ENCODE measurements at places on chromosomes 2 and 18.

- no peak for DNase-seq
Observed at GRCh38 chr18:56221195-56222065, 417.0 kb downstream of the TXNL1 start.

GRCh38 chr2:48424356-48424755 is 105.6 kb upstream of the STON1 start:
- no peak for DNase-seq

- no peak for DNase-seq
Observed at GRCh38 chr2:147008481-147008880, 836.3 kb upstream of the ACVR2A start.

DNA sequence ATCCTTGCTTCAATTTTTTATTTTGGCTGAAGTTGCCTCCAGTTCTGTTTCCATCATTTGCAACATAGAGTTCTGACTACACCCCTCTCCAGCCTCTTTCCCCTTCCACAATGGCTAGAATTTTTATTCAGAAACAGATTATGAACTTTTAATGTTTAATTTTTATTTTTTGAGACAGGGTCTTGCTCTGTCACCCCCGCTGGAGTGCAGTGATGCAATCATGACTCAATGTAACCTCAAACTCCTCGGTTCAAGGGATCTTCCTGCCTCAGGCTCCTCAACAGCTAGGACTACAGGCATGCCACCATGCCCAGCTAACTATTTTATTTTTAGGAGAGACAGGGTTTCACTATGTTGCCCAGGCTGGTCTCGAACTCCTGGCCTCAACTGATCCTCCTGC is 2.8 kb downstream of the NTSR2 start:
- DNase-seq = no peak

DNA sequence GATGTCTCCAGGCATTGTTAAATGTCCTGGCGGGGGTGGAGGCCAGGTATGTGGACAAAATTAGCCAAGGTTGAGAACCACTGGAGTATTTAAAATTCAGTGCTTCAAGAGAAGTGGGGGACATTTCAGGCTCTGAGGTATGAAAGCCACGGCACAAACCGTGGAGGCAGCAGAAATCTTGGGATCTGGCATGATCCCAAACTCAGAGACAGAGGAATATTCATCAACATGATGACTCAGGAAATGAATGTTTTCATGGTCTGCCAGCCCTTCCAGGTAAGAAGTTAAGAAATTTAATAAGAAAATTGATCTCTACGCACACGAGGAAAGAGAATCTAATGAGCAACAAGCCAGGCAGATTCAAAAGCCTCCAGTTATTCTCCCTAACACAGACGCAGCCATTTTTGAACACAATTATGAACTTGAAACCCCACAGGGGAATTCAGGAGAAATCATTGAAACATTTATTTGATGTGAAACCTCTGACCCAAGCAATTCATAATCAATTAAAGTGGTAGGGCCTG is 11.3 kb upstream of the GRP start:
- no peak for DNase-seq

GRCh38 chr18:10420561-10421352 is 33.7 kb upstream of the APCDD1 start:
- no peak for DNase-seq

DNA sequence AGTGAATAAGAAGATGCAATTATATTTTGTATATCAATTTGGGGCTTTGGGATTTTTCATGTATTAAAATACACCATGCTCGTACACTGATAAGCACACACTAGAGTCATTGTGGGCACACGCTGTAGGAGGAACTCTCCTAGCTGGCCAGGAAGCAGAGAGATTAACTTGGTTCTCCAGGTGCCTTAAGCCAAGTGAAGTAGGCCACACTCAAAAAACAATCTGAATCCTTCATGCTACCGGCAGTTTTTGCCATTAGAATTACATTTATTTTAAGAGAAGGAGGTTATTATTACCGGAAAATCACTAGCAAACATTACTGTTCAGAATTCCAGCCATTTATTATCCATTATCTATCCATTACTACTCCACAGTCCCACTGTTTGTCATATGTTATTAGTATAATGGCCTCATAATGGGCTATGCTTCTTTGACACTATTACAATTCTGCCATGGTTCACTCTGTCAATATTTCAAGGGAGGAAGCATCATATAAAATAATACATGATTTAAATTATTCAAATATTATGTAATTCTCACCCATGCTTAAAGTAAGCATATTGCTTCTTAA is 214.4 kb downstream of the L3MBTL4 start:
- no peak for DNase-seq

- DNase-seq = peak; percentile 57
Observed at GRCh38 chr18:446941-447560, 53.5 kb downstream of the COLEC12 start.
